Suprapubic skin (tissue), 4 donors: ENCODE measurements at places on chromosomes 11 and 22.
A peak's percentile ranks its signal among the peaks of the same experiment; 100 is the strongest.

DNA sequence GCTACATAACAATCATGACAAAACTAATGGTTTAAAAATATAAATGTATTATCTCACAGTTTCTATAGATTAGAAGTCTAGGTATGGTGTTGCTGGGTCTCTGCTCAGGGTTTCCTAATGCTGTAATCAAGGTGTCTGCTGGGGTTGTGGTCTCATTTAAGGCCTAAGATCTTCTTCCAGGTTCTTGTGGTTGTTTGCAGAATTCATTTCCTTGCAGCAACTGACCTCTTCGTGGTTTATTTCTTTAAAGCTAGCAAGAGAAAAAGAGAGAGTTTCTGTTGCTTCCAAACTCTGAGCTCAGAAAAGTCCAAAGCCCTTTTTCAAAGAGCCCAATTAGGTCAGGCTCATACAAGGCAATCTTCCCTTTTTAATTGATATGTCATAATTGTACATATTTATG lies 452.7 kb upstream of the CCDC179 start:
- DNase-seq: no peak

DNA sequence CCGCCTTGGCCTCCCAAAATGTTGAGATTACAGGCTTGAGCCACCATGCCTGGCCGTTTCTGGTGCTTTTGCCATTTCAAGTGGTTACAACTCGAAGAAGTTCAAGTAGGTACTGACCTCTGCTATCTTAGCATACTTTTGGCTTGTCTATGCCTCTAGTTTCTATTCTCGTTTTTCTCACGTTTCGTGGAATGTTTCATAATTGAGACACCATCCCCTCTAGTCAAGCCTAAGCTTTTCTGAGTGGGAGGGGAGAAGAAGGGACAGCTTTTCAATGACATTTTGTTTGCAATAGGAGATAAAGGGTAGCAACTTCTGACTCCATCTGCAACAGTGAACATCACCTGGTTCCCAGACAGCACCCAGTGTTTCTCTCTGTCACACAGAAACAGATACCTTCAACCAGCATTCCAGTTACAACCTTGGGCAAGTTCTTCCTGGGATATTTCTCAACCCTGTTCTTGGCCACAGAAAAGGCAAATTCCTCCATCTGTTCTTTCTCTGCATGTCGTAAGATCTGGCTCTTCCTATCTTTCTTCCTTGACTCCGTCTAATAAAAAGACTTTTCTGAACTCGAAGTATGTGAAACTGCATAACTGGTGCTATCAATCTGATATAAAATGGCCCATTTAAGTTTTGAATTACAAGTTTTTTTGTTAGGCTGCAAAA lies 25.5 kb downstream of the DDI1 start:
- DNase-seq: no peak

- no peak for DNase-seq
Measured at GRCh38 chr11:132728026-132728425, 804.3 kb downstream of the OPCML start.

GRCh38 chr11:1112351-1113191 lies 37.9 kb downstream of the MUC2 start:
- DNase-seq: peak; percentile 56

DNA sequence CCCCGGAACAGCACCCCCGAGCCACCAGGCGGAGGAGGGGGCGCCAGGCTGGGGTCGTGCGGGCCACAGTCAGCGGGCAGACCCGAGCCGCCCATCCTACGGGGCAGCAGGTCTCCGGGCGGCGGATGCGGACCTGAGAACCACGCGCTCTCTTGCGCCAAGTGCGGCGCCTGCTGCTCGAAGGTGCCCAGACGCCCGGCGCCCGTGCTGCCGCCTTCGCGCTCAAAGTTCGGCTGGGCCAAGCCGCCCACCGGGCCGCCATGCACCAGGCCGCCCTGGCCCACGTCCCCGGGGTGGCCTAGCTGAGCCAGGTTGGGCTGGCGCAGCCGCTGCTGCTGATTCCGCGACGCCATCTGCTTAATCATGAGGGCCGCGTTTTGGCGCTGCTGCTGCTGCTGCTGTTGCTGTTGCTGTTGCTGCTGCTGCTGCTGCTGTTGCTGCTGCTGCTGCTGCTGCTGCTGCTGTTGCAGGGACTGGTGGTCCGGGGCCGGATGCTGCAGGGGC lies 3.0 kb downstream of the MN1 start:
- DNase-seq: no peak

DNA sequence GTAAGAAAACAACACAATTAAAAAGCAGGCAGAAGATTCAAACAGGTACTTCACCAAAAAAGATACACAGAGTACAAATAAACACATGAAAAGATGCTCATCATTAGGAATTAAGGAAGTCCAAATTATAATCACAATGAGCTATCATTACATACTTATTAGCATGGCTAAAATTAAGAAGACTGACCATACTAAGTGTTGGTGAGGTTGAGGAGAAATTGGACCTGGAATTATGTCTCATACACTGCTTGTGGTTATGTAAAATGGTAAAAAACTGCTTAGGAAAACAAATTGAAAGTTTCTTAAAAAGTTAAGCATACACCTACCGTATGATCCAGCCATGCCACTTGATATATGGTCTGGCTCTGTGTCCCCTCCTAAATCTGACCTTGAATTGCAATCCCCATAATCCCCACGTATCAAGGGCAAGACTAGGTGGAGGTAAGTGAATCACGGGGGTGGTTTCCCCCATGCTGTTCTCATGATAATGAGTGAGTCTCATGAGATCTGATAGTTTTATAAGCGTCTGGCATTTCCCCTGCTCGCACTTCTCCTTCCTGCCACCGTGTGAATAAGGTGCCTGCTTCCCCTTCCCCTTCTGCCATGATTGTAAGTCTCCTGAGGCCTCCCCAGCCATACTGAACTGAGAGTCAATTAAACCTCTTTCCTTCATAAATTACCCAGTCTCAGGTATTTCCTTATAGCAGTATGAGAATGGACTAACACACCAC lies 4.8 kb downstream of the SAAL1 start:
- DNase-seq: no peak

GRCh38 chr22:24175160-24175808 lies 6.0 kb upstream of the SUSD2 start:
- peak; percentile 86 for DNase-seq
